ENCODE measurements at places on chromosomes 7 and 10.

- DNase-seq = no peak
Observed at GRCh38 chr10:46787321-46787615, 124.0 kb upstream of the PTPN20 start.

GRCh38 chr7:158072991-158073730 is 514.5 kb downstream of the PTPRN2 start:
- DNase-seq = no peak

DNA sequence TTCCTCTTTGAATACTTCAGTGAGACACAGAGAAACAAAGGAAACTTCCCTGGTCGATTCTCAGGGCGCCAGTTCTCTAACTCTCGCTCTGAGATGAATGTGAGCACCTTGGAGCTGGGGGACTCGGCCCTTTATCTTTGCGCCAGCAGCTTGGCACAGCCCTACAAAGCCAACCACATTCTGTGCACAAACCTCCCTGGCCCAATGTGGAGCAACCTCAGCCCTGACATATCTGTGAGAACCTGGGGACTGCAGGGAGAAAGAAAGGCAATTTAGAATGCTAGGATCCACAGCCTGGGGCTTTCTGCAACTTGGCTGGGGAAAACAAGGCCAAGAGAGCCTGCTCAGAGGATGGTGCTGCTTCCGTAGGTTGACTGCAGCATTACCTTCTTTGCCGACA is 63.5 kb upstream of the PRSS58 start:
- DNase-seq = no peak

DNA sequence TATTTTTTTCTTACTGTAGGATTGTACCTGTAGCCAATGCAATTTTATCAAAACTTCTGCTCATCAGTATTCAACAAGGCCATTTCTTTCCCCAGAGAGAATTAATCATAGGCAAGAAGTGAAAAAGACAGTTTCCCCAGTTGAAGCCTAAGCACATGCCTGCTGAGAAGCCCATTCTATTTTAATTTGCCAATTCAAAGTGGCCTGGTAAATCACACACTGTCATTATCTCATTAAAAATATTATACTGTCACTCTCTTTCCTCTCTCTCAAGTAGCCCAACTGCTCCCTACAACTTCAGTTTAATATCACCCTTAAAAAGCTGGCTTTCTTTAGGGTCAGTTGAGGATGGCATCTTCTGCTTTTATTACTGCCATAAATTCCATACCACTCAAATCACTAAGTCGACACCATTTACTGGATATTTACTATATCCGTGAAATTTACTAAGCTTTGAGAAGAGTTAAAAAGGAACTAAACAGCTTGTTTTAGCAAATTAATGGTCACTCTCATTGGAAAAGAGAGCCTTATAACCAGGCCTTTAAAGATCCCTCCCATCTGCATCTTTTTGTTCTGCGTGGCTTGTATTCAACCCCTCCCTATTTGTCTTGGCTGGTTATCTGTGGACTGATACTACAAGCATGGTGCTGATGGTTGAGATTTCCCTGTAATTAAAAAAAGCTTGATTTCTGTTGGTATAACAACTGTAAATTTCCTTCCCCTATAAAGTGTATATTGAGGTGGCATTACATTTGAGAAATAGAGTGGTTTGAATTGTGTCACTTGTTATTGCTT is 30.6 kb downstream of the COL28A1 start:
- DNase-seq = no peak

GRCh38 chr7:28434510-28434909 is 22.2 kb downstream of the CREB5 start:
- DNase-seq = no peak

GRCh38 chr10:22133749-22134624 is 83.8 kb downstream of the EBLN1 start:
- no peak for DNase-seq

DNA sequence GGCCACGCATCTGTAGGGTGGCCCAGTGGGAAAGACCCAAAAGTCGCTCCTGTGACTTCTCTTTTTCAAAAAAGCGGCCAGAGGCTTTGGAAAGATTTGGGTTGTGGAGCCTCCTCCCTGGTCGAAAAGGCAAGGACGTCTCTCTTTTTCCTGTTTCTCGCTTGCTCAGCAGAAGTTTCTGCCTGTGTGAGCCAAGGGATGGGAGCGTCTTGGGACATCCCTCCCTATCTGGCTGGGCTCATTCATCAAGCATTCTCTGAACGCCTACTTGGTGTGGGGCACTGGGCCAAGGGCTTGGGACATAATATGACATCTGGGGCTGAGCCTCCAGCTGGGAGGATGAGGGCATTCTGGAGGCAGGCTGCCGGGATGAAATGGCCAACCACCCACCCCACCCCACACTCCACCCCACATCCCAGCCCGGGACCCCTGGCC is 120.9 kb downstream of the C10orf105 start:
- no peak for DNase-seq

DNA sequence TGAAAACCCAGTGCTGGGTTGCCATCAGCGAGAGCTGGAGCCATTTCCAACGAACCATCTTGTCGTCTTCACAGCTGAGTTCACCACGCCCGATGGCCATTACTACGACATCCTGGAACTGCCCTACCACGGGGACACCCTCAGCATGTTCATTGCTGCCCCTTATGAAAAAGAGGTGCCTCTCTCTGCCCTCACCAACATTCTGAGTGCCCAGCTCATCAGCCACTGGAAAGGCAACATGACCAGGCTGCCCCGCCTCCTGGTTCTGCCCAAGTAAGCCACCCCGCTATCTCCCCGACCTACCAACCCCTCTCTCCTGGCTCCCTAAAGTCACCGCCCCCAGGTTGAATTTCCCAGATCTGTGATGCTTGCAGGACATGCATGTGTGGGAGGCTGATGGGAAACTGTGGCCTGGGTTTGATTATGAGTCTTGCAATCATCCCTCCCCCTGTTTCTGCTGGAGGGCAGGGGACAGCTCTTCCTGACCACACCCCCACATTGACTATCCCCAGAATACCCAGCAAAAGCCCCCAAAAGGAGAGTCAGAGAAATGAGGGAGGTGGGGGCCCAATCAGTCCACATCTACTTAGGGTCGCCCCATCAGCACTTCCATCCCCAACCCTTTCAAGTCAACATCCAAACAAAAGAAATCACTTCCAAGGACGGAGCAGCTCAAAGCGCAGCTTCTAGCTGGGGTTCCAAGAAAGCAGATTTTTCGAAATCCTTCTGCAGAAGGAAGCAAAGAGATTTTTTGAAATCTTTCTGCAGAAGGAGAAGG is 6.9 kb downstream of the SERPINE1 start:
- DNase-seq = no peak

- no peak for DNase-seq
Observed at GRCh38 chr10:91983416-91983815, 59.8 kb downstream of the BTAF1 start.

GRCh38 chr7:78379148-78379547 is 580.6 kb downstream of the PHTF2 start:
- DNase-seq = no peak

- DNase-seq = no peak
Observed at GRCh38 chr10:126270111-126270510, 118.2 kb downstream of the ADAM12 start.

GRCh38 chr7:133934977-133935330 is 192.2 kb upstream of the LRGUK start:
- no peak for DNase-seq
